Stimulated activated CD8-positive, alpha-beta memory T cell treated with anti-CD3 and anti-CD28 coated beads, Interleukin-4, amount 100 ng/mL, for 48 hours (primary cell): ENCODE measurements at places on chromosomes 12 and 14.

- no peak for DNase-seq
Measured at GRCh38 chr12:70661466-70662161, 24.4 kb upstream of the PTPRB start.

GRCh38 chr14:74262076-74262475 lies 22.8 kb downstream of the VSX2 start:
- no peak for DNase-seq

DNA sequence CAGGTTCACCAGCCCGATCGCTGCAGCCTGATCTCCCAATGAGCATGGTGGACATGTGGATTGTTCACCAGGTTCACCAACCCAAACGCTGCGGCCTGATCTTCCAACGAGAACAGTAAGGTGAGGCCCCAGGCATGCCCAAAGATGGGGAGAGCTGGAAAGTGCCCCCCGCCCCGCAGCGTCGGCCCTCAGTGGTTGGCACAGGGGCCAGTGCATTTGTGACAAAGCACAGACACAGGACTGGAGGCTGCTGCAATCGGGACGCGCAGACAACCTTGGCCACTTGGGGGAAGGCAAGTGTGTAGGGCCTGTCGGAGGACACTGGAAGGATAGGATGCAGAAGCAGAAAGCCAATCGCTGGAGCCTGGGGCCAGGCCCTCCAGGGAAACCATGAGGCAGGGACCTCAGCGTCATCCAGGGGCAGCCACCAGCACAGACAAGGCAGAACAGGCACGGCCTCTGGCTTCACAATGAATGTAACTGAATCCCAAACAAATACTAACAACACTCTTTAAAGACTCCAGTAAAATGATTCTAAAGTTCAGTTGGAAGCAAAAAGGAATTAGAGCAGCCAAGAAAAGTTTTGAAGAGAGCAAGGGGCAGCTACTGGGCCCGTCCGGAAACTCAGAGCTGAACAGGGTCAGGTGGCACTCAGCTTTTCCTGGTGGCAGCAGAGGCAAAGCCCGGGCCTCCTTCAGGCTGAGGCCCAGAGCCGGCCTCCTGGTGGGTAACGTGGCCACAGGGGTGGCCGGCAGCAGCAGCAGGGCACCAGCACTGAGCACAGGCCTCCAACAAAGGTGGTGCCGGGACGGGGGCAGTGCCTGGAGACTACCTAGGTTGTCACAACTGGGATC lies 13.3 kb downstream of the BRF1 start:
- DNase-seq: no peak

GRCh38 chr12:90061809-90062208 lies 353.2 kb upstream of the ATP2B1 start:
- no peak for DNase-seq
